ENCODE measurements at places on chromosomes 7 and 10.

DNA sequence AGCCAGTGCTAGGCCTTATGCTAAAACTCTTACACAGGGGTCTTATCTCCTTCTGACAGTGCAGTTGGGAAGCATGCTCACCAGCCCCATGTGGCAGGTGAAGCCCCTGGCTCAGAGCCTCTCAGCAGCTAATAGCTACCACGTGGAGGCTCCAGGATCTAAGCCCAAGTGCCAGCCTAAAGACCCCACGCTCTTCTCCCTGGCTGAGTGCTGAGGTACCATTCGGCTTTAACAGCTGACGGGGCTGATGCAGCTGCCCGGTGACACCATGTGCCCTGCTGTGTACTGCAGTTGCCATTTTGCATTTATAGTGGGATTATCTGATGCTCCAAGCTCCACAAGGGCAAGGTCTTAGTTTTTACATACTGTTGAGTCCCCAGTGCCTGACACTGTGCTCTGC is 515.7 kb upstream of the GALNT17 start:
- DNase-seq, result no peak

GRCh38 chr7:26155531-26156375 is 3.8 kb downstream of the NFE2L3 start:
- DNase-seq, result no peak

DNA sequence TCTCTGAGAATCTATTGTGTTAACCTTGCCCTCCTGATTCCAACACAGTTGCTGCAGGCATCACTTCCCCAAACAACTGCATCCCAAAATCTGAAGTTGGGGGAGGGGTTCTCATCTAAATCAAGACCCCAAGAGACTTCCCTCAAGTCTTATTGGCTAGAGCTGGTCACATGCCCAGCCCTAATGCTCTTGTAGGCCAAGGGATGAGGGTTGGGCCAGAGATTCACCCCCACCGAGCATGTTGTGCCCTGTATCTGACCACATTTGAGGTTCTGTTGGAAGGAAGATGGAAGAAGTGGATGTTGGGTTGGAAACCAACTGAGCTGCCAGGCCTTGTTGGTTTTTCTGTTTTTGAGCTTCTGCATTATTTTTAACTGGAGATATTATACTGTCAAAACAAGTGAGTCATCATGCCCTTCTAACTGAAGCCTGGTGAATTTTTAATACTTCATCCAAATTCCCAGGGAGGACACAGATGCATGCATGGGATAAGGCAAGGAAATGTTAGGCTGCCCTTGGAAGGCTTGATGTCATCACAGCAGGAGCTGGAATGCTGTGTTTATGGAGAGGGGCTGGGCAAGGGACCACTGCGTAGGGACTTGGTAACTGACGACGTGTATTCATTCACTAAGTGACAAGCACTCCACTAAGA is 68.6 kb upstream of the CACUL1 start:
- DNase-seq, result no peak

DNA sequence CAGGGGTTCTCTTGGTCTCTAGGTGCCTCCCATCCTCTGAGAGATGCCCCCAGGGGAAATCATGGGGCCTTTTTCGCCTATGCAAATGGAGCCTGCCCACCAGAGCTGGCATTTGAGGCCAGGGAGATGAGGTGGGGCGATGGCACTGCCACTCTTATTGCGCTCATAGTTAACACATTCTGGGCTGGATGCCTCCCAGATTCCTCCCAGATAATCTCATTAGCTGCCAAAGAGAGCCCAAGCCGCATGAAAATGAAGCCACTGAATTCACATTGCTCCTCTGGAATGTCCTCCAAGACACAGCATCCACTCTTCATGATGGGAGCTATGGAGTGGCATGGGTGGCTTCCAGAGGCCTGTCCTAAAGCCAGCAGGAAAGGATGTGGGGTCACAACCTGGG is 61.0 kb downstream of the GOLGA7B start:
- DNase-seq, result no peak

- no peak for DNase-seq
These were observed 136.8 kb downstream of the TAX1BP1 start for GRCh38 chr7:27876756-27877155.

- DNase-seq, result no peak
These were observed 194.1 kb upstream of the SP8 start for GRCh38 chr7:20980668-20981264.

DNA sequence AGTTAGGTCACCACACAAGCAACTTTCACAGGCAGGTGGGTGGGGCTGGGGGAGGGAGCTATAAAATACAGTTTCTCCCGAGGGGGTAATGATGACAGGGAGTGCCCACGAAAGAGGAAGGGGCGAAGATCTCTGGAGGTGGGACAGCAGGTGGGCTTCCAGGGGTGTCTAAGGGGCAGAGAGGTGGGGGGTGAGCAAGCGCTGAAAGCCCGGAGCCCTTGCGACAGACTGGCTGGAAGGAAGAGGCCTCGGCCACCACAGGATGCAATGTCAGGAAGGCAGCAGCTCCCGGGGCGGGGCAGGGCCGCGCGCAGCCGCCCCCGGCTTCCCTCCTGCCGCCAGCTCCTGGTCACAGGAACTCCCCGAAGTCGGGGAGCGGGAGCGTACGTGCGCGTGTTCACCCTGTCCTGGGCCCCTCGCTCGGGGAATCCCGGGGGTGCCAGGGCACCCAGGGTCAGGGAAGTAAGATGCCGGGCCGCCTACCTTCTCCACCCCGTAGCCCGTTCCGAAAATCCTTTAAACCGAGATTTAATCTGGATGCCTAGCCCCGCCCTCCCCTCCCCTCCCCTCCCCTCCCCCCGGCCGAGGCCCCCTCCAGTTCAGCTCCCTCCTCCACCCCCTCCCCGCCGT is 105.2 kb upstream of the PPIF start:
- no peak for DNase-seq

- no peak for DNase-seq
These were observed 154.3 kb downstream of the GNAT3 start for GRCh38 chr7:80357530-80357929.

GRCh38 chr10:94052866-94053791 is 59.4 kb downstream of the PLCE1 start:
- DNase-seq, result no peak

- DNase-seq, result no peak
These were observed 70.7 kb downstream of the ARHGAP22 start for GRCh38 chr10:48533951-48534720.

DNA sequence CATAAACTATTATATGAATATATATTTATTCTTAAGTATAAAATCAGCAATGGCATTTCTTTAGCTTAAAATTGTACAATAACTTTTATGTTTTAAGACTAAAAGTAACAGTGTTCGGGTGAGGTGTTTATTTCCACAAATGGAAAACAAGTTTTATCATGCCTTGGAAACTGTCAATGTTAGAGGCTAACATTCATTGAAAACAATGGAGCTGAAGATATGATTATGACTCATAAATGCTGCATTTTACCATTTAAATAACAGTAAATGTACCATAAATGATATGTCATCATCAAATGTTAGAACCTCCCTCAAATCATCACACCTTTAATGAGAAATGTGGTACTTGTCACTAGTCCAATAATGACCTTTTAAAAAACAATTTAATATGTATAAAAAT is 897.3 kb downstream of the PCDH15 start:
- no peak for DNase-seq

DNA sequence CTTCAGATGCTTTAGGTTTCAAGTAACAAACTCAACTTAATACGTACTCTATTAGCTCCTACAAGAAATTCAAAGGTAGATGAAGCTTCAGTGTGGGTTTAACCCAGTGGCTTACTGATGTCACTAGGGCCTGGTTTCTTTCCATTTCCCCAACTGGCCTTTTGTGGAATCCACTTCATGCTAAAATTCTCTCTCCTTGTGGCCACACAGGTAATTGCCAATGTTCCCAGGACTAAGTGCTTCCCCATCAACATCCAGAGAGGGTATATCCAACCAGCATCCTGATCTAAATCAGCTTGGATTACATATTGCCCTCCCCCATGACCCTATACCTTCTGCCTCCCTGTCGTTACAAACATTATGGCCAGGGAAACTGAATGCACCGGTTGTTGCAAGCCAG is 10.7 kb downstream of the FBXL13 start:
- no peak for DNase-seq

DNA sequence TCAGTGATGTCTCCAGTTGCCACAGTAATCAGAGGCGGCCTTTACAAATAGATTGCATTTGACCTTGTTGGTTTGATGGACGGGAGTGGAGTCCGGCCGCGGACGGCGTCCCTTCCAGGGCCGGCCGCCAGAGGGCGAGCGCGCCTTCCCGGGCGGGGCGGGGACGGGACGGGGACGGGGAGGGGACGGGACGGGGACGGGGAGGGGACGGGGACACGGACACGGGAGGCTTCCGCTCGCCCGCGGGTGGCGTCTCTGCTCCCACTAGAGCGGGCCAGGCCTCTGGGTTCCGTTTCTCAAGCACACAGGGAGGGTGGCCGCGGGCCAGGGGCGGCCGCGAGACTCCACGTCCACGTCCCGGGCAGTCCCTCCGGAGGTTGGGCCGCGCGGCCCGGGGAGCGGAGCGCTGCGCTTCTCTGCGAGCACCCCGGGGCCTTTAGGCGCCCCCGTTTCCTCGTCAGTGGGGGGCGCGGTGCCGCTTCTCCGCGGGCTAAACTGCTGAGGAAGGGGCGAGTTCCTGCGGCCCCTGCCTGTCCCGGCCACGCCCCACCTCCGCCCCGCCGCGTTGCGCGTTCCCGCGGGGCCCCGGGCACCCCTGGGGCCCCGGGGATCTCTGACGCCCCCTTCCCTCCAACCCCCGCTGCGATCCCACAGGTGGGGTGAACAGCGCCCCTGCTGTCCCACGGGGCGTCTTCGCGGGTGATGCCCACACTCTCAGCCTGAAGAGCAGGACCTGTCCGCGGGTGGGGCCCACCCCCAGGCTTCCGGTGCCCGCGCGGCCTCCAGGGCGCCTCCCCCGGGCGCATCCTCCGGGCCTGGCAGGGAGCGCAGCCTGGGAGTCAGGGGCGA is 84.2 kb upstream of the MKI67 start:
- DNase-seq, result no peak

- no peak for DNase-seq
These were observed 323.0 kb downstream of the PARD3 start for GRCh38 chr10:34492081-34492480.

DNA sequence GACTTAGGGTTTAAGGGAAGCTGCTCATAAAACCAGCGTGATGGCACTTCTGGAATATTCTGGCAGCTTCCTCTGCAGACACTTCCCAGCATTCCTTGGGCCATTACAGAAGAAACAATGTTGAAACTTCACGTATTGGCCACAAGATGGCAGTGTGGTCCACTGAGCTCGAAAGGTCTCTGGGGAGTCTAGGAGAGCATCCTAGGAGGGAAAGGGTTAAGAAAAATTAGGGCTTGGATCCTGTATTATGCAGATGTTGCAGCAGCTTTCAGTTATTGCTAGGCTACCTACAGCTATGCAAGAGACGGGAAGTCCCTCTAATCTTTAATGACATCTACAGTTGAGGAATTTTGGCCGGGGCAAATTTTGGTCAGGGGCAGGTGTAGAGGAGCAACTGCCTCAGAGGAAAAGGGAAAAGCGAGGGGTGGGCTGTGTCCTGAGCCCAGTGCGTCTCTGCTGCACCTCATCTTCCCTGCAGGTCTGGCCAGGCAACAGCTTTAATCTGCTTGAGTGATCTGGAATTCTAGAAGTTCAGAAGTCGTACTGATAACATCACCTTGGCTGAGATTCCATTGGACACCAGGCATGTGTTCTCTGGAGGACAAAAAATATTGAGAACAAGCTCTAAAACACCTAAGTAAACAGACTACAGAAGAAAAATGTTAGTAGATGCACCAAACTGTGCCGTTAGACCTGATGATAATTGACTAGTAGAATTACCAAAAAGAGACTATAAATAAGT is 220.8 kb upstream of the PRSS58 start:
- peak; percentile 41 for DNase-seq

- DNase-seq, result no peak
These were observed 308.2 kb downstream of the IPMK start for GRCh38 chr10:57959318-57960006.

DNA sequence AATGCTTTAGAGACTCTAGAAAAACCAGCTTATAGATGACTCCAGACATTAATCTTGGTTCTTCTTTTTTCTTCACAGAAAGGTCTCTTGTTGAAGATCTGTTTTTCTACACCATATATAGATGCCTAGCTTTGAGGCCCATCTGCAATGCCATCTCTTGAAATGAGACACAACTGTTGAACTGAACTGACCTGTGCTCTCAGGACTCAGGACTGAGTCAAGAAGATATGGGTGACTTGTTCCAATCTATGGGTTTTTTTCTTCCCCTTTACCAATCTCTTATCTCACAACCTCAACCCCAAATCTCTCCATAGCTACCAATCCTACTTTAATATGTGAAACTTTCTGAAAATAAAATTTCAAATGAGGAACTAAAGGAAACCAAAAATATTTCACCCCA is 194.7 kb downstream of the SNX13 start:
- no peak for DNase-seq

DNA sequence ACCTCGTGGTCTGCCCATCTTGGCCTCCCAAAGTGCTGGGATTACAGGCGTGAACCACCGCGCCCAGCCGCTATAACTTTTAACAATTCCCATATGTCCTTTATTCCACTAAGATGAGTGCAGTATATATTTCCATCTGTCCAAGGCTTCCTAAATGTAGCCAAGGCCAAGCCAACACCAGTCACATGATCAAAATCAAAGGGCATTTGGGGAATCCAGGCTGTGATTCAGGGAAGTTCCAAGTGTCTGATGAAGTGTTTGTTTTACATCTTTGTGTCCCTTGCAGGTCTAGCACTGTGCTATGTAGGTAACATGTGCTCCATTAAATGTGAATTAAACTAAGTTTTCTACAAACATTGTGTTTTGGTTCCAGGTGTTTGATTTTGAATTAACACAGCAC is 20.8 kb downstream of the AKR1E2 start:
- DNase-seq, result no peak

DNA sequence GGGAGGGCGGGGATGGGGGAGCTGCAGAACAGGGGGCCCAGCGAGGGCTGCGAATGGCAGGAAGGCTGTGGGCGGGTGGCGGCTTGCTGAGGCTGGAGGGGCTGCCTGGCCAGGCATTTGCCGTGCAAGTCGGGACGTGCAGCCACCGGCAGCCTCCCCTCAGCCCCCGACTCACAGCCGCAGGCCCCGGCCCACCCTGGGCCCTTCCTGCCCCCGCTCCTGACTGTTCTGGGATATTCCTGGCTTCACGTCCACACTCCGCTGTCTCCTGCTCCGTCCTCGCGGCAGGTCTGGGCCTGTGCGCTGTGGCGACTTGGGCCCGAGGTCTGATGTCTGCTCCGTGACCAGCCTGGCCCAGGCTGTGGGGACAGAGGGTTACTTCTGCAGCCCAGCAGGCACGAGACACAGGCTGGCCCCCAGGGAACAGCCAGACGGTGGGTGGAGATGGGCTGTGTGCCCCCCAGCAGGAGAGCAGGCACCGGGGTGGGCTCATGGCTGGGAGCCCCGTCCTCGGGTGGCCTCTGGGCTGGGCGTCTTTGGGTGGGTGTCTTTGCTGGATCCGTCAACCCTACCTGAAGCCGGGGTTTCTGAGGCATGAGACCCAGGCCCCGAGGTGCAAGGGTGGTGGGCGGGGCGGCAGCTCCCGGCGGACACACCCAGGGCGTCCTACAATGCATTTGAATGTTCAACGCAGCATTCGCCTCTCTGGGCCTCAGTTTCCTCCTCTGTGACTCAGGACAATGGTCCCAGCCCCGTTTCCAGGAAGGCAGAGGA is 86.5 kb downstream of the FOXL3 start:
- DNase-seq, result no peak

GRCh38 chr7:123367031-123367430 is 167.3 kb upstream of the SLC13A1 start:
- DNase-seq, result no peak
